ENCODE measurements at places on chromosomes 5 and 9. TPM values are rescaled to one million over a fixed set of nuclear protein-coding genes. Genes with fewer than 3 reads are reported as not detected.

DNA sequence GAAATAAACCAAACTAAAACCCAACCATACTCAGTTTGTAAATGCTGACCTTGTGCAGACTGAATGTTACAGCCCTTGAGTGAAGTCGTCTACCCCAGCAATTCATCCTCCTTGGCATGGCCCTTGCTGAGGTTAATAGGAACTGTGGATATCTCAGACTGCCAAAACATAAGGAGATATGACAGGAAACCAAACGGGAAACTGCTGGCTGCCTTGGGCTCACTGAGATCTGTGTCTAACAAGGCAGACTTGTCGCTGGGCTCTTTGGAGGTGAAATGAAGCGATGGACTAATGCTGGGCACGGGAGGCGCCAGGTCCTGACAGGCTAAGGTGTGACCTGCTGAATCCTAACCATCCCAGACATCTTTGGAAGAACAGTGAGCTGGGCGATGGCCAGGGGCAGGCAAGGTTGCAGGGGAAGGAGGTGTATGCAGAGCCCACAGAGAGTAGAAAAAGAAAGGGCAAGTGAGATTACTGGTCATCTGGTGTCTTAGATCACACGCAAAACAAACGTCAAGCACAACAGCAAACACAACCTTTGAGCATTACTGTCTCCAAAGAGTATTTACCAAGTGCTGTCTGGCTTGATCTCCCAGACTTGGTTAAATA, 44.6 kb upstream of the ALDH1A1 start:
- no peaks in the 10 kb centered on the region for H3K27me3 ChIP-seq
- no peaks in the 10 kb centered on the region for H3K4me1 ChIP-seq
- H3K4me3 ChIP-seq: no peak overlapping the region
- no peaks in the 10 kb centered on the region for H3K36me3 ChIP-seq
- no peak for DNase-seq

DNA sequence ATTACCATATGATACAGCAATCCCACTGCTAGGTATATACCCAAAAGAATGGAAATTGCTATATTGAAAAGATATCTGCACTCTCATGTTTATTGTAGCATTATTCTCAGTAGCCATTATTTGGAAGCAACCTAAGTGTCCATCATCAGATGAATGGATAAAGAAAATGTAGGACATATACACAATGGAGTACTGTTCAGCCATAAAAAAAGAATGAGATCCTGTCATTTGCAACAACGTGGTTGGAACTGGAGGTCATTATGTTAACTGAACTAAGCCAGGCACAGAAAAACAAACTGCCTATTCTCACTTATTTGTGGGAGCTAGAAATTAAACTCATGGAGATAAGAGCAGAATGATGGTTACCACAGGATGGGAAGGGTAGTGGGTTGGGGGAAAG, 63.1 kb upstream of the TTC23L start:
- no peaks in the 10 kb centered on the region for H3K36me3 ChIP-seq
- no peak overlapping the region for H3K4me3 ChIP-seq
- H3K27ac ChIP-seq: no peak overlapping the region
- no peaks in the 10 kb centered on the region for H3K4me1 ChIP-seq

- H3K4me3 ChIP-seq: no peak overlapping the region
- no peak for DNase-seq
- no peaks in the 10 kb centered on the region for H3K27me3 ChIP-seq
- peaks cover 2% of the 10 kb centered on the region for H3K36me3 ChIP-seq
These were observed 172.8 kb downstream of the COL23A1 start for GRCh38 chr5:178417391-178417811.

DNA sequence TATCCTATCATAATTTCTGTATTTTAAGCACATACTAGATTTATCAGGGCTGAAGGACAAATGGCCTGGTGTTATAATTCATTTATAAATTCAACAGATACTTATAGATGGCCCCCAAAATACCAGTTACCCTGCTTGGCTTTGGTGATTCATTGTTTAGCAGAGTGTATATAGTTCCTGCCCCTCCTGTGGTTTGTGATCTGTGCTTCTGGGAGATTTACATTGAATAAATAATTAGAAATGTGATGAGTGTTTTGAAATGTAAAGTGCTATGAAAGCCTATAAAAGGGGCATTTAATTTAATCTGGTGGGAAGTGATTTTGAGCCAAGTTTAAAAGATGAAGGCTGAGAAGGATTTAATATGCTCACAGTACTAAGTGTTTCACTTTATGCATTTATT, 36.7 kb upstream of the ZCCHC7 start:
- H3K27me3 ChIP-seq: no peaks in the 10 kb centered on the region
- H3K4me3 ChIP-seq: no peak overlapping the region
- H3K4me1 ChIP-seq: peaks cover 5% of the 10 kb centered on the region
- H3K36me3 ChIP-seq: peaks cover 6% of the 10 kb centered on the region
- H3K27ac ChIP-seq: no peak overlapping the region

- no peaks in the 10 kb centered on the region for H3K27me3 ChIP-seq
- peaks cover 3% of the 10 kb centered on the region for H3K4me1 ChIP-seq
- H3K36me3 ChIP-seq: peaks cover 23% of the 10 kb centered on the region
- DNase-seq: no peak
- H3K4me3 ChIP-seq: no peak overlapping the region
These were observed 9.0 kb downstream of the TERT start for GRCh38 chr5:1285883-1286291.

MYMK gene
- total RNA-seq: 0.47 TPM
